ENCODE measurements at places on chromosomes 7 and 10. TPM values are rescaled to one million over a fixed set of nuclear protein-coding genes. Genes with fewer than 3 reads are reported as not detected.

CROT gene
- 6.1 TPM for total RNA-seq

PLA2G12B gene
- not detected for total RNA-seq

DNA sequence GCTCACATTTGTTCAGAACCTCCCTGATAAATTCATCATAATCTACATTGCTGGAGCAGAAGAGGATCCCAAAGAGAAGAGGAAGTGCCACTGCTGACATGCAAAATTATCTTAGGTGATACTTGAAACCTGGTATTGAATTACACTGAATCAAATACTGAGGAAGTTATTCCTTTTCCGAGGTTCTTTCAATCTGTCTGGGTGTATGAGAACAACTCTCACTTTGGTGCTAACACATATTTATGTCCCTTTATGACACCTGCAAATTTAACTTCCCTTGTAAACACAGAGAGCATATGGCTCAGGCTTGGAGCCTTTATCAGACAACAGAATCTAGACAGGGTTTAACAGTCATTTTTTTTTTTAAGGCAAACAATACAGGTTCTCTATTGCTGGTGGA, 131.4 kb downstream of the SRPK2 start:
- no peak for DNase-seq

DNA sequence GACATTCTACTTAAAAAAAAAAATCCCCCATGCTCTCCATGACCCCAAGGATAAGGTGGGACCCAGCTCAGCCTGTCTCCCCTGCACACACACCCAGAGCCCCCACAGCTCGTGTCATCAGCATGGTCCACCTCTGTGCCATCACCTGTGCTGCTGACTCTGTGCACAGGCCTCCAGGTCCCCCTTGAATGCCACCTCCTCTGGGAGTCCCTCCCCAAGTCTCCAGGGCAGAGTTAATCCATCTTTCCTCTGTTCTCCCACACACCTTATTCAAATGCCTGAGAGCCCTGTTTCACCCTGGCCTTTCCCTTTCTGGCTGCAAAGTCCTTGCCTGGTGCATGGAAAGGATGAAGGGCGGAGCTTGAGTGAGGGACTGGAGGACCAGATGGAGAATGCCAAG, 194.1 kb upstream of the LYZL2 start:
- no peak for DNase-seq

DNA sequence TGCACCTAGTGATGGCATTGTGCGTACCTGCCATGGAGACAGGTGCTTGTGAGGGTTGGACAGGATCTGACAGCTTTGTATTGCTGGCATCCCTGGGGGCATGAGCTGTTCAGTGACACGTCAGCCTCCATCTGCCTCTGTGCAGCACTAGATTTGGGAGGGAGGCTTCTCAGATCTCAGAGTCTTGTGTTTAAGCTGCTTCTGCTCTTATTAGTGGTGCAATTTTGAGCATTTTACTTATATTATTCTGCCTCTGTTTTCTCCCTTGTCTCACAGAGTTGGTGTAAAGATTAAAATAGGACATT, 5.1 kb downstream of the ARHGAP22 start:
- DNase-seq: no peak

DNA sequence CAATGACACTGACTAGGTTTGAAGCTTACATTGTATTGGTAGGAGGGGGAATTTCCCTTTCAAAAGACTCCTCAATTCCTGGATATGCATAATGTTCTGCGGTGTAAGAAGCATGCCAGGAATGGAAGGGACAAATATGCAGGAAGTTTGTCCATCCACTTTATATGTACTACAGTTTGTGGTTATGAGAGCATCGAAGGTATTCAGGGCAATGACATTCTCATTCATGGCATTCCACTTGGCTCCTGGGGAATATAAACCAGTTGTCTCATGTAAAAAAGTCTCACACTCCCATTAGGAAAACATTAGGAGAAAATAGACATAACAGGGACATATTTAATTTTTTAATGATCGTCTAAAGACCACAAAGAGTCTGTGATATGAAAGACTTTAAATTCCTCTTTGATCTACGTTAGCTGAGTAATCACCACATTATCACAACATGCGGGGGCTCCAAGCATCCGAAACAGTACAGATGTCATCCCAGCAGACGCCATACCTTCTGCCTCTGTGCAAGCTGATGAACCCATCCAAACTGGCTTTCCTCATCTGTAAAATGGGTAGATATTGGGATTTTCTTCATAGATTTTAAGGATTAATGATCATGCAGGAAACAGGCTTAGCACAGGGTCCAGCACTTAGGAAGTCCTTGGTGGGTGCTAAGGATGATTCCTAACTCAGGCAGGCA, 675.3 kb downstream of the INHBA start:
- DNase-seq: no peak

DNA sequence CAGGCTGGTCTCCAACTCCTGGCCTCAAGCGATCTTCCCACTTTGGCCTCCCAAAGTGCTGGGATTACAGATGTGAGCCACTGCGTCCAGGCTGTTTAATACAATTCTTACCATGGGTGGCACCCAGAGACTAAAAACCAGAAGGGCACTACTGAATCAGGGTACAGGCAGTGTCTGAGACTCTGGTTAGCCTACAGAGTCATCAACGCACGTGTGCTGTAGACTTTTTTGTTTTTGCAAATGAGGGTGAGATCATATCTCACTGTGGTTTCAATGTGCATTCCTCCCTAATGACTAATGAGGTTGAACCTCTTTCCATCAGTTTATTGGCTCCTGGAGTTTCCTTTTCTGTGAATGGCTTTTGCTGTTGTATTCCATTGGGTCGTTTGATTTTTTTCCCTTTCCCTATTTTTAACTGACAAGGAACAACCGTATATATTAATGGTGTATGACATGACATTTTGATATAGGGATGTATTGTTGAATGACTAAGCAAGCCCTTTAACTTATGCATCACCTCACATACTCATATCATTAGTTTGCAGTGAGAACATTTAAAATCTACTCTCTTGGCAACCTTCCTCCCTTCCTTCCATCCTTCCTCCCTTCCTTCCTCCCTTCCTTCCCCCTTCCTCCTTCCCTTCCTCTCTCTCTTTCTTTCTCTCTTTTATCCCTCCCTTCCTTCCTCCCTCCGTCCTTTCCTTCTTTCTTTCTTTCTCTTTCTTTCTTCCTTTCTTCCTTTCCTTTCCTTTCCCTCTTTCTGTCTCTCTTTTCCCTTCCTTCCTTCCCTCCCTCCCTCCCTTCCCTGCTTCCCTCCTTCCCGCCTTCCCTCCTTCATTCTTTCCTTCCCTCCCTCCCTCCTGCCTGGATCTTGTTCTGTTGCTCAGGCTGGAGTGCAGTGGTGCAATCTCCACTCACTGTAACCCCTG, 9.3 kb upstream of the TMEM270 start:
- no peak for DNase-seq

DNA sequence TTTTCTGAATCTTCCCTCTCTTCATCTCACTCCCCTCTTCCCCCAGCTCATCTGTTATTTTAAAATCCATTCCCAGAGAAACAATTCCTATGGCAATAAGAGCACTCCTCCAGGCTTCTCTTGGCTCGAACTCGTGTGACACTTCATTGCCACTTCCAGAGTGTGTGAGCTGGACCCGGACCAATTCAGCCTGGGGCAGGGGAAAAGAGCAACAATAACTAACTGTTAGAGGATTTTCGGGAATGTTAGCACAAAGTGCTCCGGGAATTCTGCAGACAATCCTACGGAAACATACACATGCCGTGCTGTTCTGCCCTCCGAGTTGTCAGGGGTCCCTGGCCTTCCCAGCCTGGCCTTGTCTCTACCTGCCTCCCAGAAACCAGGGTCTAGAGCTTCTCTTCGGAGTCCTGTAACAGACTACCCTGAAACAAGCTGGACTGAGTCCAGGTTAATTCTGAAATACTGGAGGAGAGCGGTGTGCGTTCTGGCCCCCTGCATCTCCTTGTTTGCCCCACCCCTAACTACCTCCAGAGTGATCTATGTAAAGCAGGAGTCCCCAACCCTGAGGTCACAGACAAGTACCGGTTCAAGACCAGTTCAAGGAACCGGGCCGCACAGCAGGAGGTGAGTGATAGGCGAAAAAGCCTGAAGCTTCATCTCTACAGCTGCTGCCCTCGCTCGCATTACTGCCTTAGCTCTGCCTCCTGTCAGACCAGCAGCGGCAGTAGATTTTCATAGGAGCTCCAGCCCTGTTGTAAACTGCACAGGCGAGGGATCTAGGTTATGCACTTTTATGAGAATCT, 11.3 kb downstream of the COL26A1 start:
- DNase-seq: no peak

DNA sequence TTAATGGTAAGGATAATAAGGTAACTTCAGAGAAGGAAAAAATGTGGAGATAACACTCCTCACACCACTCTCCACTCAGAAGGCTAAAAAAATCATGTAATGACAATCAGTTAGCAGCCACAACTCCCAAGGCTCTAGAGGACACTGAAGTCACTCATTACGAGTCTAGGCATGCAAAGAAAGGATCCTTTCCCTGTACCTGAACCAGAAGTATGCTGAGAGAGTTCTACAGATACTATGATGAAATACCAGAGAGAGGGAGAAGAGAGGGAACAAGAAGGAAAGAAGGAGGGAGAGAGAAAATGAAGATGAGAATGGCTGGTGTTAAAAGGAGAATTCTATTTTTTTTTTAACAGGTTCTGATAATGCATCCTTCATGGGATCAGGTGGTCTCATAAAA, 224.3 kb upstream of the PLXNA4 start:
- no peak for DNase-seq

- DNase-seq: peak; percentile 43
Observed at GRCh38 chr10:101889256-101890210, 45.9 kb upstream of the KCNIP2 start.

DNA sequence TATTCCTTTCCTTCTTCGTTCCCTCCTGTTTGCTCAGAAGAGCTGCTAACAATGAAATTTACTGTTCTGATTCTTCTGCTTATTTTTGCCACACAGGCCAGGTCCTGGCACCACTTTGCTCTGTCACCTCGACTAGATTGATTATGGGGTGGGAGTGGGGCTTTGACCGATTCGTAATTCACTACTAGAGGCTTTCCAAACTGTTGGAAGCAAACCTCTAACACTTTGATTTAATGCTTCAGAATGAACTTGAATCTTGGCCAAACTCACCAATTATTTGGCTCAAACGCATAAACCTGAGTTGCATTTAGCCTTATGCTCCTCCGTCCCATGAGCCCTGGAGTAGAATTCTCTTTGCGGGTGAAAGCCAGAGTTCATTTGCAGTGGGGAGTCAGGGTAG, 476.2 kb upstream of the FZD8 start:
- no peak for DNase-seq

GRCh38 chr10:96448021-96448457, 65.7 kb downstream of the TLL2 start:
- DNase-seq: no peak

GRCh38 chr10:45470098-45471012, 96.3 kb downstream of the ALOX5 start:
- DNase-seq: no peak

DNA sequence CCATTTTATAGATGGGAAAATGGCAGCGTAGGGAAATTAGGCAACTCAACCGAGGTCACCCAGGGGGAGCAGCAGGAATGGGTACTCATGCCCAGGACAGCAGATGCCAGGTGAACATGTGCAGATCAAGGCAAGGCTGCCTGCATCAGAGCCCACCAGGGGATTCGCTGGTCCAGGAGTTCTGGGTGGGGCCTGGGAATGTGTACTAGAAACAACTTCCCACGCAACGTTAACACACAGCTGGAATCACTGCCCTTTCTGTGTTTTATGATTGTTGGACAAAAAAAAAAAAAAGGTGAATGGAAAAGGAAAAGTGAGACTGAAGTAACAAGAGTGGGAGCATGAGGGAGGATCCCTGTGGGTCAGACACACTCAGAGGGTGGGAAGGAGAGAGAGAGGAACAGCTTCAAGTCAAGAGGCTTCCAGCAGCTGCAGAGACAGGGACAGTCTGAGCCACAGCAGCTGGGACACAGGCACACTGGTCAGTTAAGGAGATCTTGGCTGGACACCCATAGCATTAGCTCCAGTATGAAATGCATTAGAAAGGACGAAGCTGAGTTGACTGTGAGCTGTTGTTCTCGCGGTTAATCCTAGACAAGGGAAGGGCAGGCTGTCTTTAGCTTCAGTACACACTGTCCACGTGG, 187.9 kb upstream of the INHBA start:
- DNase-seq: no peak

GRCh38 chr10:119910689-119911088, 18.2 kb downstream of the SEC23IP start:
- DNase-seq: no peak

- DNase-seq: no peak
Observed at GRCh38 chr7:101630591-101630990, 1.5 kb upstream of the MYL10 start.

DNA sequence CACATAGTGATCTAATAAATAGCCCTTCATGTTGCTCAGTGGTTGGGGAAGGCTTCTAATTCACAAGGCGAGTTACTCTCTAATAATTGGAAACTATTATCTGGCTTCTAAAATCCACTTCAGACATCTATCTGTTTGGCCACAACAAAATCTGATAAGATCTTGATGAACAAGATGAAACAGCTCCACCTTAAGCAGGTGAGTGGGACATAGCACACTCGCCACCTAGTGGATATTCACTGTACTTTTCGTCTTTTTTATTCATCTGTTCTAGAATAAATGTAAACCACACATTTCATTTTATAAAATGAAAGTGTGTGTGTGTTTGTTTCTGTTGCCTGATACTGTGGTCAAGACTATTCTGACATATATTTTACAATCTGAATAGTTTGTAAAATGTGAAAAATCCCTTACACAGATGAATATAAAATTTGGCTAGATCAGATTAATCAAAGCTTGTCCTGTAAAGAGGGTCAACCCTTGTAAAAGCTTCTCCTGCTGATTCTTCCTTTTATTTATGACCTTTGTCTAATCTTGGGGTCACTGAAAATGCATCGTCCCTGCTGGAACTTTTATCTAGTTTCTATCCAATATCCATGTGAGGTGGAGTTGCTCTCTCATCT, 26.5 kb upstream of the CNTNAP2 start:
- no peak for DNase-seq

DNA sequence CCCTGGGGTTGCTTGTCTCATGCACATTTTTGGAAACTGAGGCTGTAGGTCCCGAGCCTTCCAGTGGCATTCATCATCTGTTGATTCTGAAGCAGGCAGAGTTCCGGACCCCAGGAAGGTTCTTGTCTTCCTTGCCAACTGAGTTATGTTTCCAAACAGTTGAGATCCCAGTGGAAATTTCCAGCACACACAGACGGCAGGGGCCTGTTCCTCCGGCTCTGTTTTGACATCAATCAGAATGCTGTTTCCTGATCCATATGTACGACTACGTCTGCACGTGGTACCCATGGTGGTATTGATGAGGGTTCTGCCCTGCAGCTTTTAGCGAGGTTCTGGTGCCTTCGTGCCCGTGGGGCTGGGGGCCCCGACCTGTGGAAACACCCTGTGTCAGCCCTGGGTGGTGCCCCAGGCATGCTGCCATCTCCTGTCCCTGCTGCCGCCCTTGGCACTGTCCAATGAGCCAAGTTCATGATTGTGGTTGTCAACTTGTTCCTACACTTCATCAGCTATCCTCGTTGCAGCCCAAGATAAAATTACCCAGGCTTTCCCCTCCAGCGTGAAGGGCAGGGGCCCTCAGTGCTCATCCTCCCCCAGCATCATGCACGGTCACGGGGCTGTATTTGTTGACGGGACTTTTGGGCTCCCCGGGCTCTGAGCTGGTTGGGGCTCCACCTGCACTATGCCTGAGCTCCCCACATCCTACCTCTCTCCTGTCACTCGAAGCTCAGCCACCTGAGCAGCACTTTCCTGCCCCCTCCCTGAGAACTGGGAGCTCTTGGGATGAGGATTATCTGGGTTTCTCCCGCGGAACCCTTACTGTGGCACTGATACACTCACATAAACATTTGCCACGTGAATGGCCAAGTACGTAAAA, 7.8 kb upstream of the DPYSL4 start:
- no peak for DNase-seq

- DNase-seq: no peak
Observed at GRCh38 chr7:46386428-46387399, 465.6 kb upstream of the IGFBP3 start.
